ENCODE measurements at places on chromosomes 1 and 21. TPM values are rescaled to one million over a fixed set of nuclear protein-coding genes. Genes with fewer than 3 reads are reported as not detected.

The COL9A2 gene
- polyA plus RNA-seq, result 1.2 TPM

The GIPC2 gene
- polyA plus RNA-seq, result 2.7 TPM

DNA sequence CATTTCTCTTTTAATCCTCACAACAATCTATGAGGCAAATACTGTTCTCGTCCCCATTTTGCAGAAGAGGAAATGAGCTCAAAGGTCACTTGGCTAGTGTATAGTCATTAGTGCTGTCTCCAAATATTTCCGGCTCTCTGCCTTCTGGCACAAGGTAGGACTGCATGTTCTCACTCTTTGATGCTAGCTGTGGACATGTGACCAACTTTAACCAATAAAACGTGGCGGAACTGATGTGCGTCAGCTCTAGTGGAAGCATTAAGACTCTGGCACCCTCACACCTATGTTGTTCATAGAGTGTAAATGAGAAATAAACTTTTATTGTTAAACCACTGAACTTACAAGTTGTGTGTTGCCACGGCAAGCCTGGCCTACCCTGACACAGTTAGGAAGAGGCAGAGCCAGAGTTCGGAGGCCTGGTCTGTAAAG is 5.0 kb upstream of the KIF21B start:
- no peak overlapping the region for H3K4me3 ChIP-seq
- H3K27ac ChIP-seq, result no peak overlapping the region
- no peaks in the 10 kb centered on the region for H3K27me3 ChIP-seq
- no peak for DNase-seq

GRCh38 chr21:36697060-36697850 is 1.7 kb upstream of the SIM2 start:
- H3K27ac ChIP-seq, result no peak overlapping the region
- H3K36me3 ChIP-seq, result no peaks in the 10 kb centered on the region
- H3K4me1 ChIP-seq, result peaks cover 6% of the 10 kb centered on the region
- no peak for DNase-seq

GRCh38 chr1:221718381-221719277 is 23.3 kb downstream of the DUSP10 start:
- H3K27me3 ChIP-seq, result no peaks in the 10 kb centered on the region
- H3K27ac ChIP-seq, result no peak overlapping the region
- H3K36me3 ChIP-seq, result no peaks in the 10 kb centered on the region
- no peak overlapping the region for H3K4me3 ChIP-seq
- H3K4me1 ChIP-seq, result peaks cover 7% of the 10 kb centered on the region
- DNase-seq, result no peak

DNA sequence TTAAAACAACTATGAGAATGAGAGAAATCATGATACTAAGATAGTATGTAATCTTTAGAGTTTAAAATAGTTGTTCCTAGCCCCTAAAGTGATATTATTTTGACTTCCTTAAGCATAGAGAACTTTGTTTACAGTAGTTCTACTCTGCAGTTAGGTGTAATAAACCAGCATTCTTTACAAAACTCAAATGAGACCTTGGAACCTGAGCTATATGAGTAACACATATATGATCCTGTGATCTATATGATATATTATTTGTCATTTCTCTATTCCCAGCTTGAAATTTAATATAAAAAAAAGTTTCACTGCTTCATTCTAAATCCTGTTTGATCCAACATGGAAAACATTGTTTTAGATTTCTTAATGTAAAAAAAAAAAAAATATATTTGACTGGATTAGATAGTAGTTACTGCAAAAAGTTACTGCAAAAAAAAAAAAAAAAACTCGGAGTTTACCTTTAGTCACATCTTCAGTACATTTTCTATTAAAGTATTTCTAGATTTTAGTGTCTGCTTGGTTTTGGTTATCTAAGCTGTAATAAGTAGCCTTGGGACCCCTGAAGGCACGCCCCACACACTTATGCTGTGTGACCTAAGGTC is 463.8 kb downstream of the USP25 start:
- H3K4me3 ChIP-seq, result peak overlapping the region; percentile 46
- H3K4me1 ChIP-seq, result no peaks in the 10 kb centered on the region
- H3K36me3 ChIP-seq, result no peaks in the 10 kb centered on the region
- DNase-seq, result no peak
- peak overlapping the region; percentile 35 for H3K27ac ChIP-seq

- no peaks in the 10 kb centered on the region for H3K27me3 ChIP-seq
- H3K4me1 ChIP-seq, result no peaks in the 10 kb centered on the region
- no peaks in the 10 kb centered on the region for H3K36me3 ChIP-seq
Measured at GRCh38 chr21:44618504-44618903, 6.6 kb downstream of the KRTAP10-8 start.

DNA sequence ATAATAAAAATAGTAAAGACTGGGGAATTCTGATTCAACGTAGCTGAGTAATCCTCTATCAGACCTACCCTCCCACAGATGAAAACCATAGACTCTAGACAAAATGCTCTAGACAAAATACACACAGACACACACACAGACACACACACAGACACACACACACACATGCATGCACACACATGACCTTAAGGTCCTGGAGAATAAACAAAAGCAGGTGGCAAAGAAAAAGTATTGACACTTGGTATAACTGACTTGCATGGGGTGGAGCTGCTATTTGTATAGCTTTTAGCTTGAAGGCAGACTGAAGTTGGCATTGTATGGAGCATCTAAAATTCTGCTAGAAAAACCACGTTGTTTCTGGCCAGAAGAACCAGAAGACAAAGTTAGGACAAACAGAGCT is 29.3 kb downstream of the C1orf141 start:
- no peaks in the 10 kb centered on the region for H3K36me3 ChIP-seq
- H3K27ac ChIP-seq, result no peak overlapping the region
- no peak overlapping the region for H3K4me3 ChIP-seq
- DNase-seq, result no peak
- no peaks in the 10 kb centered on the region for H3K4me1 ChIP-seq

DNA sequence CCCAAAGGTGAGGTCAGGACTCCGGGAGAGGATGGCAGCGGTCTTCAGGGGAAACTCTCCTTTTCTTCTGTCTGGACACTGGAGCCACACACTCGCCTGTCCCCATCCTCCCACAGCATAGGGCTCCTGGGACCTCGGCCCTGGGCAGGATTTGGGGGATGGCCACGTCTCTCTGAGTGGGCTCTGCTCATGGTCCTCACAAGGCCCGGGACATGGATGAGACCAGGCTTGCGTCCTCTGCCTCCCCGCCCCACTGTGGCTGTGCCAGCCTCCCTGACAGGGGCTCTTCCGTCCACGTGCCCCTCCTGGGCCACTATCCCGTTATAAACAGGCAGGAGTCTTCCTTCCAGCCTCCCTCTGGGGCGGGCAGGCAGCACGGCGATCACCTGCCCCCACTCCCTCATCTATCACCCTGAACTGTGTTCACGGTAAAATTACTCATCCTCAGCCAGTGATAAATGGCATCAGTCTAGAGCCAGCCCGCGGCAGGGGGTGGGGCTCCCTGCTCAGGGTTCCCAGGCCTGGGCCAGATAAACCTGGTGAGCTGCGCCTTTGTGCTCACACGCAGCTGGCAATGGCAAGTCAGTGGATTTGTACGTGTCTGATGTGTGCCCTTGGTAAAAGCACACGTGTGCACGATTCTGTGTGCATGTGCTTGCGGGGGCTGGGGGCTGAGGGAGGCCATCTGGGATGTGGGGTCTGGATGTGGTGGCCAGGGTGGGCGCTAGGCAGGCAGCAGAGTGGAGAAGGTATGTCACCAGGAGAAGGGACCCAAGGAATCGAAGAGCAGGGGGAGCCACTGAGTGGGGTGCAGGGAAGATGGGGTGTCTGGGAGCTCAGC is 12.6 kb upstream of the SAMD11 start:
- H3K27ac ChIP-seq, result no peak overlapping the region
- H3K4me3 ChIP-seq, result no peak overlapping the region
- no peak for DNase-seq
- no peaks in the 10 kb centered on the region for H3K4me1 ChIP-seq
- no peaks in the 10 kb centered on the region for H3K36me3 ChIP-seq

DNA sequence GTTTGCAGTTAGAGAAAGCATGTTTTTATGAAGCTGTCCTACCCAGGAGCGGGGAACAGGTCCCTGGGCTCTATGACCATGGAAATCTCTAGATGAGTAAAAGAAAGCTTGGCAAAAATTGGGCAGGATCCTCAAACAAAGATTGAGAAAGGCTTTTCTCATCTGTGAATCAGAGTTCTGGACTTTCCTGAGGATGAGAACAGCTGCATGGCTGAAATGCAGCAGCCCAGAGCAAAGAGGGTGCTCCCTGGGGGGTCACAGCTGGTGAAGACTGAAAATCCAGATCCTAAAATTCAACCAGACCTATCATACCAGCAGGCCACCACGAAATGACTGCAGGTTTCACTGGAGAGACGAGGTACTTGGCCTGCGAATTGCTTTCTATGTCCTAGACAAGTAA is 65.7 kb upstream of the APP start:
- no peak for DNase-seq
- peaks cover 4% of the 10 kb centered on the region for H3K4me1 ChIP-seq
- H3K4me3 ChIP-seq, result no peak overlapping the region

DNA sequence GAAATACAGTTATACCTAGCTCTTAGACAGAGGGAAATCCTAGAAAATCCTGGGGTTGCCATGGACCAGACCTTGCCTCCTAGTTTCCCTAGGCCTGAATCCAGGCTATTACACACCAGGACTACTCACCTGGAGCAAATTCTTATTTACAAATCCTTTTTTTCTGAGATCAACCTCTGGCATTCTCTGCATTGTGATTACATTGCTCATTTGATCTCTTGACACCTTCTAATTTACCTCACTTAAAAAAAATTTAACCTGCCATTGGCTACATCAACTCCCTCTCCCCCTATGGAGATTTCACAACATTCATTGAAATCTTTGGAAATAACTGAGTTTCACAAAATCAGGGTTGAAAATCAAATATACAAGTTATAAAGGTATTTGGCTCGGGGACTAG is 2.9 kb upstream of the C1orf105 start:
- no peak overlapping the region for H3K27ac ChIP-seq
- H3K27me3 ChIP-seq, result no peaks in the 10 kb centered on the region
- H3K36me3 ChIP-seq, result no peaks in the 10 kb centered on the region
- H3K4me1 ChIP-seq, result no peaks in the 10 kb centered on the region
- DNase-seq, result no peak

Data from ovary (tissue), 10 donors.